Small intestine (tissue), 16 donors: ENCODE measurements at places on chromosomes 3 and 15. TPM values are rescaled to one million over a fixed set of nuclear protein-coding genes. Genes with fewer than 3 reads are reported as not detected.

GRCh38 chr3:72181251-72181650 lies 396.3 kb upstream of the PROK2 start:
- no peak for DNase-seq

DNA sequence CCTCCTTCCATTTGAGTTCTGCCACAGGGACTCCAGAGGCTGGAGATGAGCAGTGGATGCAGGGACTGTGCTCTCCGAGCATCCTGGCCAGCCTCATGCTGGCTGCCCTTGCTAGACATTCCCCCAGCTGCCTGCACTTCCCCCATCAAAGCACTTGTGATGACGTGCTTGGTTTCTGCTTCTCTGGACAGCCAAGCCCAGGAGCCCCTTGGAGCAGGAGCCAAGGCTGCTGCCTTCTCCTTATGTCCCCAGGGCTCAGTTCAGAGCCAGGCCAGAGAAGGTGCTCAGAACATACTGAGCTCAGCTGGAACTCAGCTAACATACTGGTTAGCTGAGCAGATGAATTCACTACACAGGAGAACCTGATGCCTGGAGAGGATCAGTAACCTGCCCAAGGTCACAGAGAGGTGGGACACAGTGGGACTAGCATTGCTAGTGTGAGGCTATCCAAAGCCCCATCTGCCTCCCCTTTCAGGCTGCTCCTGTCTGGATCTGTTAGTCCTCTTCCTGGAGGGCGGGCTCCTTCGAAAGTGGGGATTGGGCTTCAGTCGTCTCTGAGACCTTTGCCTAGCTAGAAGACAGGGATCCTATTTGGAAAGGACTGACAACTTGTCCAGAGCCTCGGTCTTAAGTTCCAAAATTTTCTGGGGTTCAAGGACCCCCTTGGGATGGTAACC lies 4.3 kb downstream of the PCBP4 start:
- DNase-seq: no peak

DNA sequence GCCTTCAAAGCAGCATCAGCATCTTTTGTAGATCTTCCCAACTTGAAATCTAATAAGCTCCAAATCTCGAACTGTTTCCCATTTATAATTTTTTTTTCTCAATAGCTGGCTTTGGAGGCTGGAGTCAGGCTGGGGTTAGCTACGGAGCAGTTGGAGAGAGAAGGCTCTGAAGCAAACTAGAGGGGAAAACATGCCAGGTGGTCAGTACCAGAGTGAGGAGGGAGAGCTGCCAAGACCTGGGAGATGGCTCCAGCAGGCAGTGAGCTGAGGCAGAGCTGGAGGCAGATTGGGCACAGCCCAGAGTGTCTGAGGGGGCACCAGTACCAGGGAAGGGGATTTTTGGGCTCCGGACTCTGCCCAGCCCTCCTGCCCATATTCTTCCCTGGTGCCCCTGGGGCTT lies 311.2 kb downstream of the RPLP1 start:
- DNase-seq: no peak

GRCh38 chr3:46849045-46849631 lies 14.1 kb downstream of the MYL3 start:
- peak; percentile 84 for DNase-seq

Gene SLC7A14
- not detected for polyA plus RNA-seq

Gene TMCO5A
- polyA plus RNA-seq: not detected

- DNase-seq: no peak
These were observed 71.6 kb downstream of the MEIS2 start for GRCh38 chr15:37028625-37029296.

- DNase-seq: peak; percentile 10
These were observed 38.9 kb upstream of the CLRN1 start for GRCh38 chr3:151011427-151011826.

DNA sequence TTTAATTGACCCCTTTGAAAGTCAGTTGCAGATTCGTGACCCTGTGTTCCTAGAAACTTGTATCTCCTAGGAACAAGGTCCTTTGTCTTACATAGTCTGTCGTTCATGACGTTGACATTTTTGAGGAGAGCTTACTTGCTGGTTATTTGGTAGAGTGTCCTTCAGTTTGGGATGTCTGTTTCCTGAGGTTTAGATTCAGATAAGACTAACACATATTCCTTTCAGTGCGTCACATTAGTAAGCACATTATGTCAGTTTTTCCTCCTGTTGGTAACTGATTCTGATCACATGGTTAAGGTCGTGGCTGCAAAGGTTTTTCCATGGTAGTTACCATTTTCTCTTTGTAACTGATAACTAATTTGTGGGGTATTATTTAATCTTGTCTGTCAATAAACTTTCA lies 80.8 kb downstream of the PCCB start:
- DNase-seq: no peak

Gene RAMAC
- polyA plus RNA-seq: 28.8 TPM

Gene STX19
- 13.6 TPM for polyA plus RNA-seq

DNA sequence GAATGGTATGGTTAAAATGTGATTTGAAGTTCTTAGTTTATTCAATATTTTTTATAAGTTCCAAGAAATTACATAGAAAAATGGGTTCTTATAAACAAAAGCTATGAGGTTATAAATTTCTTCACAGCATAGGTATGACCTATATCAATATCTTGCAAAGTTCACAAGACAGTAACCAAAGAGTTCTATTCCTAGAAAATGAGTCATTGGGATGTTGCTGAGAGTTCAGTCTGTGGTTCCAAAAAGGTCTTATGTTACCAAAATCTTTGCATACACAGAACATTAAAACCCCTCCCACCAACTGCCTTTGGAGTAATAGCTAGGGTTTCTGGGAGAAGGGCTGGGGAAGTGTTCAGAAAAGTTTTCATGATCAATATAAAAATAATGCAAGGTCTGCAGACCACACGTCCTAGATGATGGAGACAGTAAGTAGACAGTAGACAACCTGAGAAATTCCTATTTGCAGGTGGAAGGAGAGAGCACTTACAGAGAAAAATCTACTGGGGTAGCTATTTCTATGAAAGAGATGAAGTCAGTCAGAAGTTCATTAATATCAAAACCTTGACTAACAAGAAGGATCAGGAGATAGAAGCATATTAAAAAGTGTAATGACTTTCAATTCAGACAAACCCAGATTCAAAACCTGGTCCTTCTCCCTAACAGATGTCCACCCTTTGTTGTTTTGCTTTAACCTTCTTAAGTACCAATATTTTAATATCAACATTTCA lies 279.3 kb downstream of the KCNH8 start:
- no peak for DNase-seq

GRCh38 chr3:47761046-47761445 lies 20.6 kb downstream of the SMARCC1 start:
- no peak for DNase-seq

DNA sequence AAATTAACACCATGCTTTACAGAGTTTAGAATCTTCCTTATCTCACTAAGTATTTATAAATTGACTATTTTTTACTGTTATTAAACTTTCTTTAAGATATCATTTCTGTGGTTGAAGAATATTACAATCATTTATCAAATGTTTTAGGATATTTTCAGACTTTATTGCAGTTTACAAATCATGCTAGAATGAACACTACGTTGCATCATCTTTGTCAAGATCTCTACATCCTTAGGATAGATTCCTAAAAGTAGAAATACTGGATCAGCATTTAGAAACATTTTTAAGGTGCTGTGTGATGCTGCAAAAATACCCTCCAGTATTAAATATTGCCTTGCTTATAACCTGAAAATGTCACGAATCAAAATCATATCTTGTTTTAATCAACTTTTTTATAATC lies 2.5 kb upstream of the PLD1 start:
- no peak for DNase-seq

Gene RAB5A
- 27.6 TPM for polyA plus RNA-seq

- DNase-seq: no peak
These were observed 43.7 kb downstream of the SUSD5 start for GRCh38 chr3:33174711-33175414.

GRCh38 chr3:132399054-132399929 lies 18.0 kb upstream of the DNAJC13 start:
- DNase-seq: peak; percentile 45

Gene FXR1
- 143 TPM for polyA plus RNA-seq

- DNase-seq: no peak
These were observed 462.4 kb upstream of the THBS1 start for GRCh38 chr15:39118510-39118909.

DNA sequence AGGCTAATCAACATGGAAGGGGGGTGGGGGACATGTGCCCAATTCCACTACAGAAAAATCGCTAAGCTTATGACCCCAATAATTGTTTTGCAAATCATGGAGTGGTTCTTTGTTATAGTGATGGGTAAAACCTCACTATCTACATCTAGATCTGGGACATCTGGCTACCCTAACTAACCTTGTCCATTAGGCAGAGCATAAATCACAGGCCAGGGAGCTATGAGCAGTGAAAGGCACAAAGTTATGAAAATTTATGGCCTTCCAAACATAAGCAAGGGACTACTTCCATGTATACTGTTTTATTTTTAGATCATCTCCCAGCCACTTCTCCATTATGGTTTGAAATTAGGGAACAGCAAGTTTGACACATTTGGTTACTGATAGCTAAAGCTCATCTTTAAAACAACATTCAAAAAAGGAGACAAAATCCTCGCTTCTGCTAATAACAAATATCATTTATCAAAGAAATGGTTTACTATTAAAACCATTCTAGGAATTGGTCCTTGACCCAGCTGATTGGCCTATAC lies 78.3 kb downstream of the RSL24D1 start:
- no peak for DNase-seq

DNA sequence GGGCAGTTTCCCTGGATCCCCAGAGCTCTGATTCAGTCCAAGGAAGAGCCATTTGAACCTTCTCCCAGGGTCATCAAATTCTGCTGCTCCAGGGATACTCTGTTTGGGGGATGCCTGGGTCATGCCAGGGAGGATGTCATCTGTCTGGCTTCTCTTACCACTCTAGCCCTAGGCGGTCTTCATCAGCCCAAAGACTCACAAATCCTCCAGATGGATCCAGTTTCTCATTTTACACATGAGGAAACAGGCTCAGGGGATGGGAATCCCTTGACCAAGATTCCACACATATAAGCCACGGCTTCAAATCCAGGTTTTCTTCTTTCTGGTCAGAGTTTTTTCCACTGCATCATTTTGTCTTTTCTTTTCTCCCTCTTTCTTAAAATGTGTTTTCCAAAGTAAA lies 36.7 kb downstream of the SLC28A1 start:
- DNase-seq: no peak

Gene CLDN18
- polyA plus RNA-seq: 0.19 TPM

Gene NMNAT3
- 5.1 TPM for polyA plus RNA-seq

Gene ARGFX
- not detected for polyA plus RNA-seq

Gene PLA2G4E
- not detected for polyA plus RNA-seq

DNA sequence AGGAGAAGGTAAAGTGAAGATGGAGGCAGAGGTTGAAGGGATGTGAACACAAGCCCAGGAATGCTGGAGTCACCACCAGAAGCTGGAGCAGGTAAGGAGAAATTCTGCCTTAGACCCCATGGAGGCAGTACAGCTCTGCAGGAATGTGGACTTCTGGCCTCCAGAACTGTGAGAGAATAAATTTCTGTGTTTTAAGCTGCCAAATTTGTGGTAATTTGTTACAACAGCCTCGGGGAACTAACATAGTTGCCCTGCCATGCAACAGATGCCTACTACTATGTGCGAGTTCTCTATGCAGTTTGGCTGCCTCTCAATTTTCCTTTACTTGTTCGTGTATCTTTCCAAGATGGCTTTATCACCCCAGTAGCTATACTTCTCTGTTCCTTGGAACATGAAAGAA lies 394.1 kb downstream of the TUSC7 start:
- no peak for DNase-seq

GRCh38 chr15:93159930-93160329 lies 70.9 kb upstream of the RGMA start:
- DNase-seq: no peak

GRCh38 chr15:36877796-36878683 lies 222.3 kb downstream of the MEIS2 start:
- DNase-seq: no peak

DNA sequence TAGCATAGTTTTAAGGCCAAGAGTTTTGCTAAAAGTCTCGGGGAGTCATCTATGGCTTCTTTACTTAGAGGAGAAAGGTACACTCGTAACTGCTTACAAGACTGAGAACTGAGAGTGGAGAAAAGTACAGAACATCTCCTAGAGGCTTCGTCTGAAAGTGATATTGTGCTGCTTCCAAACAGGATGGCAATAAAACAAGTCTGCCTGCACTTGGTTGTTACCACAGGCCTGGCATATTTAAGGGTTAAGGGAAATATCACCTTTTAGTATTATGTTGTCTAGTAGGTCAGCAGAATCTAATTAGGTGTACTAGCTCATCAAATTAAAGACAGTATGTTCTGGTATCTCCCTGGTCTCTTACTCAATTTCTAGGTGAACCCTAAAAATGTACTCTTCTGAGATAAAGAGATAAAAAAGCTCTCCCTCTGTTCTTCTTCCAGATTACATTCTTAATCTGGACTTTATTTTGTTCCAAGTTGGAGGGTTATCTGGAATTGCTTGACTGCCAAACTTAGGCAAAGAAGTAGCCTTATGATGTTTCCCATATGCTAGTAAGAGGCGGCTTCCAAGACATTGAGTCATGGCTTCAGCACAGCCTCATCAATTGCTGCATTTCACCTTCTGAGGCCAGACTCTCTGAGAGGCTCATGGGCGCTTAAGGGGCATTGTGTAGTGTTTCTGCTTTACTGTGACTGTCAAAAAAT lies 181.3 kb downstream of the LSAMP start:
- no peak for DNase-seq

Gene EPB42
- polyA plus RNA-seq: 0.34 TPM

Gene MORC1
- not detected for polyA plus RNA-seq

DNA sequence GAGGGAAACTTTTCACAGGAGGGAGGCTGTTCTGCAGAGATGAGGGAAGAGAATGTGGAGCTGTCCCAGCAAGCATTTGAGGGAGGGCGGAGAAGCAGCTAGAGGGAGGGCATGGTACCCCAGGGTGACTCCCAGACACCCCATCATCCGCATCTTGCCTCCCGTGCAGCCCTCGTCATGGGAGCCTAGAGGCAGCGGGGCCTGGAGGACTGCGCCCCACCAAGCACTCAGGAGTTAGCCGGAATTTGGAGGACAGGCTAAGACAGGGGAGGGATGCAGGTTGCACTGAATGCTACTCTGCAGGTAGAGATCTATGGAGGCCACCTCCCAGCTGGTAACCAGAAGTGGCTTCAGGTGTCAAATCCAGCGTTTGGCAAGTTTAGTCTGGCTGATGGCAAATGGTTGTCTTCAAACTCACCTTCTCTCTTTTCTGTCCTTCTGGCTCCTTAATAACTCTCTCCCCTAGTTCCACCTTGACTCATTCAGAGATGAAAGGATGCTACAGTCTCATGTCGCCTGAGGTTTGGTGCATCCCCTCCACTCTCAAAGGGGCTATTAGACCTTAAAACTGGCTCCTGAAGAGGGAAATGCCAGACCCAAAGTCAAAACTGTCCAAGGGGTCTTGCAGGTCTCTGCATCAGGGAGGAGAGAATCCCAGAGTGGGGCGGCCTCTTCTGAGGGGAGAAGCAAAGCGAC lies 155.9 kb upstream of the TLE3 start:
- DNase-seq: no peak
